ENCODE measurements at places on chromosomes 3 and 15.

DNA sequence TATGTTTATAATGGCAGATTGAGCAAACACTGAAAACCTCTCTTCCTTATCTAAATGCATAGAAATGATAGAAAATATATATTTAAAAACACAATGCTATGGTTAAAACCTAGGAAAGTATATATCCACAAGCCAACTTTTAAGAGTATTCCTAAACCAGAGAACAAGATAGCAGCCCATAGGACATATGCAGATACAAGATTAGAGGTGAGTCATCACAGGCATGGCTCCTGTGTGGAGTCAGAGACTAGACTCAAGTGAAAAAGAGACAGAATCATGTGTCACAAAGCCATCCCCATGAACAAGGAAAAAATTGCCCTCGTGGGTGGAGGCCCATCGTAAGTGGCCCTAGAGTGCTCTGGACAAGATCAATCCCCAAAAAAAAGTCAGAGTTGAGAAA is 199.4 kb upstream of the PPP2R3A start:
- no peak for DNase-seq

- no peak for DNase-seq
These were observed 14.5 kb downstream of the LRRC2 start for GRCh38 chr3:46551615-46552014.

GRCh38 chr3:169158379-169158778 is 505.1 kb downstream of the MECOM start:
- no peak for DNase-seq

DNA sequence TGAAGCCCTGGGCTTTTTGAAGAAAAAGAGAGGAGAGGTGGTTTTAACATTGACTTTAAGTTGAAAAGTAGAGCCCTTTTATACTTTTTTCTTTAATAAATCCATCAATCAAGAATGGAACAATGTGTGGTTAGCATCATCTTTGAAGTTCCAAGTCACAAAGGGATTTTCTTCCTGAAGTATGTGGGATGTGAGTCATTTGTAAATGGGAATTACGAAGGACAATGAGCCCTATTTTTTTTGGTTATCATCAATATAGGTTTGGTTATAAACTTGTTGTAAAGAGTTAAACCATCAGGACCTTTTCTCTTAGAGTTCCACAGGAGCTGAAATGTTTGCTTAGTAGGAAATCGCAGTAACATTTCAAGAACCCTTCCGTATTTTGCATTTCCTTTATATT is 38.3 kb downstream of the PIK3CA start:
- DNase-seq: no peak

DNA sequence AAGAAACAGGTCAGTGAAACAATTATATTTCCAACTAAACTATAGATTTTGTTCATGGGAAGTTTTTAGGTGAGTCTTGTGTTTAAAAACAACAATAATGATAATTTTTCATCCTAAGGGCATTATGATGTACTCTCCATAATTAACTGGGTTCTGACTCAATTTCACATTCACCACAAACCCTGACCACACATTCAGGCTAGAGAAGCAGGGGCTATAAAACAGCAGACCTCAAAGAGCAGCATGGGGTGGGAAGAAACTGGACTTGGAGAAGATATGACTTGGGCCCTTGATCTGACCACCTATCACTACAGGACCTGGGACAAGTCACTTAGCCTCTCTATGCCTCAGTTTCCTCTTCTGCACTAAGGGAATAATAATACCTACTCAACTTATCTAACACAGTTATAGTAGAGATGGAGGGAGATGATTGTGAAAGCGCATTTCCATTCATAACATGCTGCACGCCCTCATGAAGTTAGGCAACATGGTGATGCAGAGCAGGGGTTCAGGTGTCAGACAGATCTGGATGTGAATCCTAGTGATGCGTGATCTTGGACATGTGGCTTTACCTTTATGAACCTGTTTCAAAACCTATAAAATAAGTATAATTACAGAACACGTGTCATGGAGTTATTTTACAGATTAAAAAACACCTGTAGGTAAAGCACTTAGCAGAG is 63.0 kb upstream of the ACP3 start:
- DNase-seq: no peak

- no peak for DNase-seq
These were observed 77.9 kb upstream of the ARHGEF3 start for GRCh38 chr3:56879436-56880215.

DNA sequence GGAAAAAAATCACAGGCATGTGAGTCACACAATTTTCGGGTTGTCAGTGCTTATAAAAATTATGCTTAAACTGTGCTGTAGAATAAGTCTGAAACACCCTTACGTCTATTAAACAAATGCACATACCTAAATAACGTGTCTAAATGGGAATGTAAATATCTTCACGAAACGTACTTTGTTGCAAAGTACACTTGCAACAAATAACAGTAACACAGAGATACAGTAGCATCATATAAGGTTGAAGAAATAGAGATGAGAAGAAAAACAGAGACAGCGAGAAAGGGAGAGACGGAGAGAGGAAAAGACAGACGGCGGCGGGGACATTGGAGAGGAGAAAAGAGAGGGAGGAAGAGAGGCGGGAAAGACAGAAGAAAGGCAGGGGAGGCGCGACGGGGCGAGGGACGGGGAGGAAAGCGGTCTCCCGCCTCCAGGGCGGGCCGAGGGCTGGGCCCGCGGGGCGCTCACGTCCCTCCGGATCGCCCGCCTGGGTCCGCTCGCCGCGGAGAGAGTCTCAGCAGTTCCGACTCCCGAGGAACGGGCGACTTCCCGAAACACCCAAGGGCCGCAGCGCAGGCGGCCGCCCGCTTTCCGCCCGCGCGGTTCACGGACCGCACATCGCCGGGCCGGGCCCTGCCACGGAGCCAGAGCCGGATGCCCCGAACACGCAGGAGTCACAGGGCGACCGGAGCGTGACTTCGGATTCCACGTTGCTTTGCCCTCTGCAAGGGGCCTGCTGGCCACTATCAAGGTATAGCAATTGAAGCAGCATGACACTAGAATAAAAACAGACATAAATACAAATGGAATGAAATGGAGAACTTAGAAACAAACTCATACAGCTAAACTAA is 153.4 kb downstream of the LMLN start:
- no peak for DNase-seq

DNA sequence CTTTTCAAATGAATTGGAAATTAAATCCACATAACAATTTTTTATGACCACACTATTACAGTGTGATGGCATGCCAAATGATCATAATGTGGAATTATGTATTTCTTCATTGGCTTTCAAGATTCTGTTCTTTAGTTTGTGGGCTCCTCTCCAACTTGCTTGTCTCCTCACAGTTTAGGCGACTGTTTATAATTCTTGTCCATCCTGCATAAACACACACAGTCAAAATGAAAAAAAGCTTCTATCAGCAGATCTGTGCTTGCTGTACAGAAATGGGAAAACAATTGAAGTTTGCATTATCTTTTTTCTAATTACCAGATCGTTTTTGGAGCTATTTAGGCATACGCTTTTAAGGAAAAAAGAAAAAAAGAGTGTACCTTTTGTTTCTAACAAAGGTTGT is 37.0 kb downstream of the OPA1 start:
- DNase-seq: no peak

GRCh38 chr3:157816896-157817295 is 289.3 kb downstream of the SHOX2 start:
- no peak for DNase-seq

DNA sequence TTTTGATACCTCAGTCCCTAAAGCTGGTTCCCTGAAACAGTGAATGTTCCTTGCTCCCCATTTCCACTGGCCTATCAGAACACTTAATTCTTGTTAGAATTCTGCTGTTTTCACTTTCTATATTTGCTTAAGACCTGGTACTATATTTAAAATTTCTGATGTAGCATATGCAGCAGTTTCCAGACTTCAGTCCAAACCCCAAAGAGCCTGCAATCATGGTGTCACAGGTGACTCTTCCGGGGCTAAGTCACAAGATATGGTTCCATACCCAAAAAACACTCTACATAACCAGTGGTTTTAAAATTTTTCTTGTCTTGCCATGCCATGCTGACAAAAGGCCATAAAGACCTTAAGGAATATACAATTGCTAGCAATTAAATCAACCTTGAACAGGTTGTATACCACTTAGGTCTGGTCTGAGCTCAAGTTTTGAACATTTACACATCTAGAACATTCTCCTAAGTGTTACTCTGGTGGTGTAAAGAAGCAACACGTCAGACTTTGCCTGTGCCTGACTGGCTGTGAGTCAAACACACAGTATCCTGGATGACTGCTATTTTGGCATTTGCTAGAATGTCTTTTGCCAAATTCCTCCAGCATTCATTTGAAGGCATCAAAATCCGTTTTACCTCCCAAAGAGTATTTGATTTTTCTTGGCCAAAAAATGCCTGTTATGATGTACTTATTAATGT is 160.0 kb downstream of the FRMD5 start:
- DNase-seq: no peak

DNA sequence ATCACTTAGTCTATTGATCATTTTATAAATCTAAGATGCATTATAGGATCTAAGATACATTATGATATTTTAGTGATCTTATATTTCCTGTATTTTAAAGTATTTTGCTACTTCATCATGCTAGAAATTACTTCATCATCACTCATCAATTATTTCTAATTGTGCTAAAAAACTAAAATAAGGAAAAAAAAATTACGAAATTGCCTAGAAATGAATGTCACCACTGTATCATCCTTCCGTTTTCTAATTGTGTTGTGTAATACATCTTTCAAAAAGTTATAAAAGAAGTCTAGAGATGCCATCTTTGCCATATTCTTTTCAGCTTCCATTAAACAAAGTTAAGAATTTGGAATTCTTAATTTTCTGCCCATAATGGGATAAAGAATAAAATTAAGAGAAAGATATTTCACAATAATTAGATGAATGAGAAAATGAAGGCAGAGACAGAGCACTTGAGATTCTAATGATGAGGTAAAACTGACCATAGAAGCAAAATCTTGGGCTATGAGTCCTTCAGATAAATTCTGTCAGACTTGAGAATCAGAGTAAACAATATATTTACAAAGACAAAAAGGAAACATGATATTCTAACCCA is 48.8 kb downstream of the ALDH1A2 start:
- no peak for DNase-seq

GRCh38 chr3:184030536-184030935 is 1.0 kb upstream of the HTR3D start:
- no peak for DNase-seq

Measured in CD4-positive, alpha-beta T cell (primary cell).